Keratinocyte (primary cell): ENCODE measurements at places on chromosomes 5 and 9. TPM values are rescaled to one million over a fixed set of nuclear protein-coding genes. Genes with fewer than 3 reads are reported as not detected.

GRCh38 chr5:72956324-72957140 lies 691 bp downstream of the FCHO2 start:
- DNase-seq, result no peak

The TAS2R1 gene
- not detected in 3 replicates for polyA plus RNA-seq

- peak; percentile 11 for DNase-seq
These were observed 73.2 kb upstream of the EPB41L4A start for GRCh38 chr5:112492291-112492690.

DNA sequence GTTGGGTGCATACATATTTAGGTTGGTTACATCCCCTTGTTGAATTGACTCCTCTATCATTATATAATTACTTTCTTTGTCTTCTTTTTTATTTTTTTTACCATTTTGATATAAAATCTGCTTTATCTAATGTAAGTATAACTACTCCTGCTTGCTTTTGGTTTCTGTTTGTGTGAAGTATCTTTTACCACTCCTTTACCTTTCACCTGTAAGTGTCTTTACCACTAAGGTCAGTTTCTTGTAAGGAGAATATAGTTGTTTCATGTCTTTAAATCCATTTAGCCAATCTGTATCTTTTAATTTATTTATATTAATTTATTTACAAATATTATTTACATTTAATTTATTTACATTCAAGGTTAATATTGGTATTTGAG lies 33.0 kb downstream of the INSL4 start:
- DNase-seq, result no peak

GRCh38 chr5:59628062-59628828 lies 265.3 kb downstream of the PDE4D start:
- no peak for DNase-seq

The GPRIN1 gene
- 4.0 to 4.6 TPM (median 4.4 TPM) in 3 replicates for polyA plus RNA-seq

DNA sequence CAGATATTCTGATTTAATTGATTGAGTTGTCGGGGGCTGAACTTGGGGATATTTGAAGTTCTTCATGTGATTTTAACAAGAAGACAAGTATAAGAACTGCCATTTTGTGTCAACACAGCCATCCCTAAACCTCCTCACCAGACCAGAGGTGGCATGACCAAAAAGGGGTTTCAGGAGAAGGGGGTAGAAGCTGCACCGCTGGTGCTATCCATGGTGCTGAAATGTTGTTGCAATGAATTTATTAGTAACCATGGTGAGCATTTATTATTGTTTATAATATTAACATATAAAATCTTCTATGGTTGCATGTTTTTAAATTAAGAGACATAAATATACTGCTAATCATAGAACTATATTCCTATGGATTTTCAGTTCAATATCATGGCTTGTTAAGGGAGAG lies 72.3 kb downstream of the GNA14 start:
- DNase-seq, result no peak

The SLC27A6 gene
- polyA plus RNA-seq, result 0.52 to 1.1 TPM (median 0.80 TPM) in 3 replicates

The AK8 gene
- polyA plus RNA-seq, result 0.24 to 0.41 TPM (median 0.32 TPM) in 3 replicates

DNA sequence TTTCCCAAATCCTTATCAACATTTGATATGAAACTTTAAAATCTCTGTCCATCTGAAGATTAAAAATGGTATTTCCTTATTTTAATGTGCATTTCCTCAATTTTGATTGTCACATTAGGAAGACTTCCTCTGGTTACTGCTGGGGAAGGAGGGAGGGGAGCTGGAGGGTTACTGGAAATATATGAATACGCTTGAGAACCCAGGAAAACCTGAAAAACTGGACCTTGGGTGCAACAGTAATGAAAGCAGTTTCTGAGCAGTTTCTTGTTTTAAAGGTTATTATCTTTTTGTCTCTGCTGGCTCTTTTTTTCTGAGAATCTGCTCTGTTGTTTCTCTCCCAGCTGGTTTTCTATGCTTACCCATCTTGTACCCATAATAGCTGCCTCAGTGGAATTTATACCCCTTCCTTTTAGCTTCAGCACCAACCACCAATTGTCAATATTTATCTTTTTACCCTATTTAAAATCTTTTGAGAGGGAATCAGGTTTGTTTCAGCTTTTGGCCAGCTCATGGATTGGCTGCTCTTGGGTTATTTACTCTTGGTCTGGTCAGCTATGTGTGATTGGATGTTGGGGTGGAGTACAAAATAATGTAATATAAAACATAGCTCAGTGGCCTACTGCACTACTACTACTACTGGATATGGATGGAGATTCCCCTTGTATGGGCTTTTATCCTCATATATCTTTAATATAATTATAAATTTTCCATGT lies 67.4 kb downstream of the UNC13B start:
- DNase-seq, result no peak

The ACTBL2 gene
- 0.35 to 2.7 TPM (median 0.68 TPM) in 3 replicates for polyA plus RNA-seq

GRCh38 chr5:35598707-35599370 lies 18.8 kb upstream of the SPEF2 start:
- no peak for DNase-seq
